ENCODE measurements at places on chromosomes 1 and 21.
A peak's percentile ranks its signal among the peaks of the same experiment; 100 is the strongest.

GRCh38 chr1:158150523-158150922 lies 30.2 kb upstream of the CD1D start:
- DNase-seq: no peak

DNA sequence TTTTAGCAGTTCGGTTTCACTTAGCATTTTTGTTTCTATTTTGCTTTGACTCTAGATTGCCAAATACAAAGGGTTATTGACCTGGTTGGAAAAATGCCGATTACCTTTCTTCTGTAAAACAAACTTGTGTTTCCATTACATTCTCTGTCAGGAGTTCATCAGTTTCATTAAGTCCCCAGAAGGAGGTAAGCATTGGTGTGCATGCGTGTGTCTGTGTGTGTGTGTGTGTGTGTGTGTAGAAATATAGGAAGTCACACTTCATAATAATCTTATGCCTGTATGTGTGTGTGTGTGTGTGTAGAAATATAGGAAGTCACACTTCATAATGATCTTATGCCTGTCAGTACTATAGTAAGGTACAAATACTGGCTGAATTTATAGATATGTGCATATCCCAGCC lies 10.0 kb downstream of the RGSL1 start:
- no peak for DNase-seq

GRCh38 chr1:171898941-171899340 lies 57.6 kb downstream of the DNM3 start:
- DNase-seq: no peak

- peak; percentile 17 for DNase-seq
Observed at GRCh38 chr1:111648806-111649205, 29.2 kb downstream of the RAP1A start.

DNA sequence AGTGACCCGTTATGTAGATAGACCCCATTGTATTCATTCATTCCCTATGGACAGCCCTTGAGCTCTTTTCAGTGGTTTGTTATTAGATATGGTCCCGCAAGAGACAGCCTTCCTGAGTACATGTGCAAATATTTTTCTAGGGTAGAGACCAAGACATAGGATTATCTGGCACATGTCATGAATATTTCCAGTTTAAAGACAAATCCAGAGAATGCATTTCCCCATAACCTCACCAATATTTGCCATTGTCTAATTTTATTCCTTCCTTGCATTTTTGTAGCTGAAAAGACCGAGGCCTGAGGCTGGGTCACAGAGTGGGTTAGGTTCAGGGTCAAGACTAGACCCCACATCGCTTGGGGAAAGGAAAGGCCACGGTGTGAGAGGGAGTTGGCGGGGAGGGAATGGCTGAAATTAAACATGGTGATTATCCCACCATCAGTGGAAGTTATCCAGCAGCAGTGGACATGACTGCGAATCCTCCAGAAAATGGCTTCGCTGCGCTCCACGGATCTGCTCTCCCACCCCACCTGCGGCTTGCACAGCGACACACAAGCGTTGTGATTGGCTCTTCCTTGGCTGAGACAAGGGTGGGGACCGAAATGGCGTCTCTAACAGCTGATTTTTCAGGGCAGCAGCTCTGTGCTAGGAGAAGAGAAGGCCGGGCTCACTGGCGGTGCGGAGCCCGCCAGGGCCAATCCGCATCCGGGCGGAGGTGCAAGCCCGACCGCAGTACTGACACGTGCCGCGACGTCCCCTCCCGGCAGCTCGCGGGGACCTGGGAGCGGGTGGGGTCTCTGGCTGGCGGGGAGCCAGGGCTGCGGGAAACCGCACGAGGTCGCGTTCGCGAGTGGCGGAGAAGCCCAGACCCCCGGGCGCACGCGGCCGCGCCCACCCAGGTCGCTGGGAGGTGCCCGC lies 16.1 kb upstream of the STMN1 start:
- DNase-seq: peak; percentile 48

DNA sequence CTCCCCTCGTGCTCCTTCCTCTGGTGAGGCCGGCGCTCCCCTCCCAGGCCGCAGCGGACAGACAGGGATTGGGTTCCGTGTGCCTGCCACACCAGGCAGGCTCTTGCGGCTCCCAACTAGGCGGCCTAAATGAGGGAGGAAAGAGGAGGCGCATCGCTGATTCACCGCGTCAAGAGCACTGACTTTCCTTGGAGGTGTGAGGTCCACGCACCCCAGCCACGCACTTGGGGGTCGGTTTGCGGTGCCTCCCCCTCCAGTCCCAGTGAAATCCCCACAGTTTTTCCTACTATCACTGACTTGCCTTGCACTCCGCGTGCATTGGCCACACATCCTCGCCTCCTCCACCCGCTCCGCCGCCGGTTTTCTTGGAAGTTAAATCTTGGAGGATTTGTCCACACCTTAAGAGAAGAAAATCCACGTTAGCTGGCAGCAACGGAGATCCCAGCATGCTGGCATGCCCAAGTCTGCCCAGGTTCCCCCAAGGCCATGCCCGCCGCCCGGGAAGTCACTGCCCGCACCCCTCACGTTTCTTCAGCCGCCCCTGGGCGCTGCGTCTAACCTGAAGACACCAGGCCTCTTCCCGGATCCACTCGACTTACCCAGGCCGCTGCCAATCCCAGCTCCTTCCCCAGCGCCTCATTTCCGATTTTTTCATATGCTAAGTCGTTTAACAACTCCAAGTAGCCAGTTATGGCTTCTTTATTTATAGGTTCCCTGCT lies 1.1 kb upstream of the FOXD3 start:
- DNase-seq: no peak

GRCh38 chr1:221294242-221294641 lies 415.0 kb downstream of the HLX start:
- no peak for DNase-seq

GRCh38 chr1:41312991-41313645 lies 48.1 kb upstream of the FOXO6 start:
- DNase-seq: no peak

- no peak for DNase-seq
Observed at GRCh38 chr1:239831577-239832355, 259.9 kb upstream of the FMN2 start.

DNA sequence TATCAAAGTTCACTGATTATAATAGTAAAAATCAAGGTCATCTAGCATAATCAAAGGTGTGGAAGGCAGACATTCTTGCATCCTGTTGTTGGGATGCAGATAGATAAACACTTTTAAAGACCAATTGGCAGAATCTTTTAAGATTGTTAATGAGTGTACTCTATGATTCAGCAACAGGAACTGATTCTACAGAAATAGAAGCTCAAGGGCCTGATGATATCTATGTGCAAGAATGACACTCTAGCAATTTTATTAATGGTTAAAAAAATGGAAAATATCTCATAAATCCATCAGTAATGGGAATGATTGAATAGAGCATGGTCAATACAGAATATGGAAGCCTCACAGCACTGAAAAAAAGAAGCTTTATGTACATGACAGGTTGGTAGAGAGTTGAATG lies 2.2 kb upstream of the ATP1A4 start:
- DNase-seq: no peak

GRCh38 chr1:27027575-27028250 lies 15.1 kb upstream of the TENT5B start:
- DNase-seq: no peak

GRCh38 chr1:27234049-27234882 lies at the start of gene WDTC1:
WDTC1 (plus strand) TSS chr1:27234632; CDS start chr1:27261055, 26,423 bp downstream.
- peak; percentile 99 for DNase-seq

GRCh38 chr1:26959722-26960624 lies at the start of gene KDF1:
KDF1 (minus strand) TSS chr1:26960468; CDS start chr1:26952380, 8,088 bp downstream.
- DNase-seq: peak; percentile 65

GRCh38 chr1:161379071-161379470 lies 11.4 kb upstream of the CFAP126 start:
- no peak for DNase-seq

DNA sequence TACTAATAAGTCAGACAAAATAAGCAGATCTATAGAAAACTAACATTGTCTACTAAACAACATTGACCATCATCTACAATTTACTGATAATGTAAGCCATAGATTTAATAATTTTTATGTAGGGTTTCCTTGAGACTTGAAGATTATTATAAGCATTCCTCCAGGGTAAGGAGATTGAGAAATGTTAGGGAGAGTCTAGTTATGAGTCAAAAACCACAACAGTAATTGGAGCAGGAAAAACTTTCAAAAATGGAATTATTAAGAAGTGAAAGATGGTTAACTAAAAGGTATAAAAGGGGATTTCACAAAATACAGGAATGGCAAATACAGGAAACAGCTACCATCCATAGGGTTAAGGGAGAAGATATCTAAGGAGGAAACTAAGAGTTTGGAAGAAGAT lies 12.4 kb upstream of the UHMK1 start:
- no peak for DNase-seq
